Choroid plexus epithelial cell (primary cell): ENCODE measurements at places on chromosomes 6 and 20.

GRCh38 chr20:5586720-5587119 is 163.5 kb upstream of the SHLD1 start:
- DNase-seq, result no peak

DNA sequence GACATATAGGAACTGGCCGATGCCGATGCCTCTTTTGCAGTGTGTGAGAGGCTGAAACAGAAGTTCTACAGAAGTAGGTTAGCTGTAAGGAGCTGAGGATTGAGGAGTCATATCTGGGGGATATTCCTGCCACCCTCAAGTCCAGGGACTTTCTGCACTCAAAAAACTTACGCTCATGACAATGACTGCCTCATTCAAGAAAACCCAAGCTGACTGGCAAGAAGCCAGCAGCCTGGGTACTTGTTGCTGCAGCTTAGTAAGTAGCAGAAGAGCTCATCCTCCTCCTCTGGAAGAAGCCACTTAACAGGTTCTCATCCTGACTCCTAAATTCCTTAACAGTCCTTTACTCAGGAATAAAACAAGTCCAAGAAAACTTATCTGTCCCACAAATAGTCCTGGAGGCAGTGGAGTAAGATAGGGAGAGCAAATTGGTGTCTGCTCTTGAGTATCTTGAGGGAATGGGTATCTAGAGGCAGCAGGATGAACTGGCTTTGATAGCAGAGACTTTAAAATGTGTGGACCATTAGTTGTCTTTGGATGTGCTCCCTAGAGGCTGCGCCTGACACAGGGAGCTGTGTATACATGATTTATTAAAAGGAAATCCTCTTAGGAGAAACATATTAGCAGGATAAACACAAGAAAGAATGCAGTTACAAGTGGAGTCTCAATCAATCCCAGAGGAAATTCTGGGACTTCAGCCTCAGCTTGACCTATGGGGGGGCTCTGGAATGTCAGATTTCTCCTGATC is 7.4 kb downstream of the CALHM5 start:
- DNase-seq, result no peak

DNA sequence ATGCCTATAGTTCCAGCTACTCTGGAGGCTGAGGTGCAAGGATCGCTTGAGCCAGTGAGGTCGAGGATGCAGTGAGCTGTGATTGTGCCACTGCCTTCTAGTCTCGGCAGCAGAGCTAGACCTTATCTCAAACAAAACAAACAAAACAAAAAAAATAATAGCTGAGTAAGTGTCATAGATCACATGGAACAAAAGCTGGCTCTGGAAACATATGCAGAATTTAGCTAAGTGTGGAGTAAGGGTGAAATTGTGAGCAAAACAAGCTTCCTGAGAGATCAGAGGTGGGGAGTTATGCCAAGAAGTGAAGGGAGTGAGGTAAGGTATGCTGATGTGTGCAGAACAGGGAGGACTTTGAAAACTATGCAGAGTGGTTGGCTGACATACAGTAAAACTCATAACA is 18.7 kb downstream of the SGK1 start:
- DNase-seq, result peak; percentile 97

GRCh38 chr6:40378071-40378724 is 209.0 kb downstream of the LRFN2 start:
- DNase-seq, result no peak

- peak; percentile 97 for DNase-seq
Measured at GRCh38 chr6:125812394-125813292, 21.9 kb downstream of the NCOA7 start.

GRCh38 chr20:24762371-24762770 is 186.7 kb upstream of the CST7 start:
- no peak for DNase-seq

DNA sequence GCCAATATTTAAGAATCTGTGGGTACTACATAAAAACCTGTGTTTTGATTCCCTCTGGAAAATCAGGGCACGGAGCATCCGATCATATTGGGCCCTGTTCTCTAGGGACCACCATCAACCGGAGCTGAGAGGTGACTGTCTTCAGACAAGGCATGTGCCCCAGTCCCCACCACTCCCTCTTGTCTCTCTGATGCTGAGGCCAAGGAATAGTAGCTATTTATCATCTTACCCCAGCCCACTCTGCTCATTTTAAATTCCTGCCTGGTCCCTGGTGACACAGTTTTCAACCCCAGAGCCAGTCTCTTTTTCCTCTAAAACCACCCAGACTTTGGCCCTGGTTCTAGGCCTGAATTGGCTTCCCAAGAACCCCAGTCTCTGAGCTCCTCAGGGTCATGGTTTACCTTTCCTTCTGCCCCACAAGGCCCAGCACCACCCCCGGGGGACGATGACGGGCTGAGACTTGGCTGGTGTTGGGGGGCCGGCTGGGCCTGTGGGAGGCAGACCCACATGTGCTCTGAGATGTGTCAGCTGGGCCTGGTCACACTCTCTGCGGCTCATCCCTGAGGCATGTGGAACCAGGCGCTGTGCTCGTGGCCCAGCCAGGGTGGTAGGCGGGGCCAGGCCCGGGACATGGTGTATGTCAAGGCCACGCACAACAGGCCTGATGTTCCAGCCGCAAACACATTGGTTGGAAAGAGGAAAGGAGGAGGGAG is 114.4 kb downstream of the CEBPB start:
- peak; percentile 94 for DNase-seq

GRCh38 chr6:106869203-106869602 is 105.3 kb downstream of the CD24 start:
- DNase-seq, result no peak

- DNase-seq, result peak; percentile 93
Measured at GRCh38 chr20:11890331-11891076, 27.2 kb upstream of the BTBD3 start.

DNA sequence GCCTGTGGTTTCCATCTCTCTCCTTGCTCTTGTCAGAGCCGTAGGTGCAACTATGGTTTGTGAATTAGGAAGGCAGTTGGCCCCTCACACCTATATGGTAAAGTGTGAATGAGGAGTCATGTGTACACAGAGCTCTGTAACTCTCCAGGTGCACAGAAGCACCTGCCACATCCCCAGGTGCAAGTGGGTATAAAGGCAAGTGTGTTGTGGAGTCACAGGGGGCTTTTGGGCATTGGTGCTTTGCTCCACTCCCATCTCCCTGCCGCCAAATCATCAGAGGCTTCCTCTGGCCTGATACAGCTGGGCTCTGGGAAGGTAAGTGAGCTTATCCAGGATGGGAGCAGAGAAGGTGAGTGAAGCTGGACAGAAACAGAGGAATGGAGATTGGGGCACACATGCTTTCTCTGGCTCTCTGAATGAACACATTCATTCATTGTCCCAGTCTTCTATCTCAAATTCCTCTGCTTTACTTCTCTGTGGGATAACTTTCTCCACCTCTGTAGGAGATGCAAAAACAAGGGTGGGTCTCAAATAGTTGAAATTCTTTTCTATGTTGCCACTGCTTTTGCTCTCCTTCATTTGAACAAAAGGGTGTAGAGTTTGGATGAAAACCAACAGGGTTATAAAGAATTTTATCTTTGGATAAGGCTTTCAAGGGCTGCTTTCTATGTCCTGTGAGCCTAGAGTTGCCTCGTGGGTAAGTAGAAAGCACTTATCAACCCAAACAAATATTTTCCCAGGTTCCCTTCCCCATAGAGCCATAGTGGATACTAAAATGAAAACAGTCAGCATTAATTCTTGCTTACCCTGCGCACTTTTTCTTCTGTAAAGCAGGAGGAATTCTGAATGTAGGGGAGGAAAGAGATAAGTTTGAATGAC is 45.0 kb upstream of the RIPOR2 start:
- peak; percentile 63 for DNase-seq

DNA sequence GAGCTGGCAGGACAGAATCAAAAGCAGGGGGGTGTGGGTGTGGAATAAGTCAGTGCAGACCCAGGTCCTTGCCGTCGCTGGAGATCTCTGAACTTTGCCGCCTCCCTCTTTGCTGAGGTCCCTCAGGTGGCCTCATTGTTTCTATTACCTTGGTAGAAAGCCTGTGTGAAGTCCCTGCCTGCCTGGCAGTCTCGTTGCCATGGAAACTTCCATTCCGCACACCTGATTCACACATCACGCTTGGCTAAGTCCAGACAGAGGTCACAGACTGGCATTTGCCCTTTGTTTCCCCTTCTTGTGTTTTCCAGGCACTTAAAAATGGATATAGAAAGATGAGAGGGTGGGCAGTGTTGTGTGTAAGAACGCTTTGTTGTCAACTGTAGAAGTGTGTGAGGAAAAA is 260.6 kb downstream of the PRL start:
- DNase-seq, result peak; percentile 42

DNA sequence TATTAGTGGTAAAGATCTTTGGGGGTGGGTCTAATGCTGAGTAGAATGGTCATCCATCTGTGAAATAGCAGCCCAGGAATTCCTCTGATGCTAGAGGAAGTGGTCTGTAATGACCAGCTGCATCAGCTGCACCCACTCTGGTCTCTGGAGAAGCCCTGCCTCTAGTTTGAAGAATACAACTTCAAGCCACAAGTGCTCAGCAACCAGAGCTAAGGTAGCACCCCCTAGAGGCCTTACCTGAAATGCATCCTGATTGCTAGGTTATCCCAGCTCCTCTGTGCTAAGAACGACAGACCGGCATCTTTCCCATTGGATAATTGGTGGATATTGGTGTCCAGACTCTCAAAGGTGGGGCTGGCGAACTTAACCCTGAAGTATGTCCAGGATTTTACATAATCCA is 58.2 kb downstream of the DNAH8 start:
- DNase-seq, result no peak

DNA sequence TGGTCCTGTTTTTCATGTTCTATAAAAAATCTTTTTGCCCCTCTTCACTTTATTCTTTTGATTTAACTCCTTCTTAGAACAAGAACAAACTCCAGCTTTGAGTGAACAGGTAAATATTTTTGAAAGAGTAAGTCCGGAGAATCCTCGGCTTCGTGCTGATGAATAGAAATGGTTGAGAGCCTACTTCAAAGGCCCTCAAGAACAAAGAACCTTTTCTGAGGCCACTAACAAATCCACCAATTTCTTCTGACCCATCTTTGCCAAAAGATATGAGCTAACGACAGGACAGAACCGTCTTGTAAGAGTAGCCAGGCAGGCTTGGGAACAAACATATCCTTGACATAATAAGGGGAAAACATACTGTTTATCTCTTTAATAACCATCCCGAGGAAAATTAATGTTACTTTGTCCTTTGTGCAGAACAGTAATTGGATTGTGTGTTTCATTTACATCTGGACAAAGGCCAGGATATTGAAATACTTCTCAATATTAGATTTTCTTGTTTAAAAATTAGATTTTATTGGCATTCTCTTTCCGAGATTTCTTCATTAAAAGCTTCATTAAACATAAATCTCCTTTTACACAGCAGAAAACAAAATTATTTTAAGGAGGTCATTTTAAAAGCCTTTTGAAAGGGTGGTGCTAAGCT is 52.9 kb downstream of the NOX3 start:
- DNase-seq, result no peak

DNA sequence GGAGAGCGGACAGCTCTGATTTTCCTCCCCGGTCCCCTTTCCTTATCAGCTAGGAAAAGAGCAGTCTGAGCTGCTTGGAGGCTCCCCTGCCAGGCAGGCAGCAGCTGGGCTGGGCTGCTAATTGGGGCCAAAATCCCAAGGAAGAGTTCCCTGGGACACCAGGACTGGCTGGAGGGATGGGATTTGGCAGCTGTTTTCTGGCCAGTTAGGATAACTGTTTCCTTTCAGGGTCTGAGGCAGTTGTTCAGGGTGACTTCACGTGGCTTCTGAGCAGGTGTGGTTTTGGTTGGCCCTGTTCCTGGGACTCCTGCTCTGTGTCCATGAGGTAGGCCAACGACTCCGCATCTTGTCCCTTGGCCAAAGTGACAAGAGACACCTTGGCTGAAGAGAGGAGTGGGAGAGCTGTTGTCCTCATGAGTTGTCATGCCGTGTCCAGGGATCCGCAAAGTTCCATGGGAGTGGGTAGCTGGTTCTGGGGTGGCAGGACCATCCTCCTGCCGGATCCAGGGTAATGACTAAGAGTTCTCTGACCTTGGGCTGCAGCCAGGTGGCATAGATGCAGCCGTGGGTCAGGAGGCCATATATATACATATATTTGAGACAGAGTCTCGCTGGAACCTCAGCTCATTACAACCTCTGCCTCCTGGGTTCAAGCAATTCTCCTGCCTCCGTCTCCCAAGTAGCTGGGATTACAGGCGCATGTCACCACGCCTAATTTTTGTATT is 21.2 kb downstream of the MRPS18A start:
- DNase-seq, result no peak

DNA sequence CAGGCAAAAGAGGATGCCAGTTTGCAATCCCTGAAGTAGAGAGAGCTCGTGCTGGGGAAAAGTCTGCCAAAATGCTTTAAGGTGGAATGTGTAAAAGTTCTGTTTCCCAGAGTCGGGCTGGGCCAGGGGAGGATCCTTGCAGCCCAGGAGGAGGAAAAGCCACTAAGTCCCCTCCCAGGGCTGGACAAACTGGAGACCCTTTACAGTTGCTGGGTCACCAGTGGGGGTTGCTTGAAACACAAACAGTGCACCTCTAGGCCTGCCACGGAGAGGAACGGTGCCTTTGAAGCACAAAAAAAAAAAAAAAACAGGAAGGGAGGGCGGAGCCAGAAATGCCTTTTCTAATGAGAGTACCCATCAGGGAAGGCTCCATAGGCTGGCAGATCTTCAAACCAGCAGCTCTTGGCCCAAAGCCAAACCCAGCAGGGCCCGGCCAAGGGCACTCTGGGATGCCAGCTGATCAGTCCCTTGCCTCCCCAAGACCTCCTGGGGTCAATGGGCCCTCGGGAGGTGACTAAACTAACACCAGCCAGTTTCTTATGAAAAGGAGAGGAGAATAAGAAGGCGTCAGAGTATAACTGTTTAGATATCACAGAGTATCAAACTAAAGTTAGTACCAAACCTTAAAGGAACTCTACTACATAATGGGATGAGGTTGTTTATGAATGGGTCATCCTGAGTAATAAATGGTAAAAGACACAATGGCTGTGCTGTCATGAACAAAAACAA is 23.7 kb downstream of the HLA-A start:
- DNase-seq, result peak; percentile 48

- peak; percentile 77 for DNase-seq
Measured at GRCh38 chr6:98944598-98945081, 3.1 kb downstream of the FBXL4 start.

- DNase-seq, result no peak
Measured at GRCh38 chr6:35046862-35047261, 94.3 kb downstream of the TCP11 start.

- no peak for DNase-seq
Measured at GRCh38 chr6:15194453-15194852, 51.4 kb upstream of the JARID2 start.

GRCh38 chr6:50846852-50847155 is 28.1 kb downstream of the TFAP2B start:
- no peak for DNase-seq

DNA sequence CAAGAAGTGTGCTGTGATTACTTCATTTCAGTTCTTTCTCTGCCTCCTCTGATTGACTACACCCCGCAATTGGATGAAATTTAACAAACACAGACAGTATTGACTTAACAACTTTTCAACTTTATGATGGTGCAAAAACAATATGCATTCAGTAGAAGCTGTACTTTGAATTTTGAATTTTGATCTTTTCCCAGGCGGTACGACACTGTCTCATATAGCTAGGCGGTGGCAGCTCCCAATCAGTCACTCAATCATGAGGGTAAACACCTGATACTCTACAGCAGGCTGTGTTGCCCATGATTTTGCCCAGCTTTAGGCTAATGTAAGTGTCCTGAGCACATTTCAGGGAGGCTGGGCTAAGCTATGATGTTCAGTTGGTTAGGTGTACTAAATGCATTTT is 47.6 kb upstream of the MYLIP start:
- no peak for DNase-seq
